ENCODE measurements at places on chromosomes 11 and 22.

DNA sequence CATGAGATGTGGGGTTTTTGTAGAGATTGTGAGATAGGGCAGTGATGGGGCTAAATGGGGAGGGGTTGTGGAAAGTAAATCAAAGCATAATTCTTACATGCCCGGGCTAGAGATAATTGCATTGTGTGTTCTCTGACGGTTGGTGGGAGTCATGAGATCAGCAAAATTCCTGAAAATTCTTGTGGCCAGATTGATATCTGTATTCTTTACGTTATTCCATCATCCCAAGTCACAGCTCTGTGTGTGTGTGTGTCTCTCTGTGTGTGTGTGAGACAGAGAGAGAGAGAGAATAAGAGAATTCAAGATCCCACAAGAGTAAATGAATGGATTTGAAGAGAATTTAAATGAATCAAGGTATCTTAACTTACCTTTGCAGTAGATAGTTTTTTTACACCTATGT lies 138.6 kb upstream of the ARHGAP20 start:
- DNase-seq = peak; percentile 60

DNA sequence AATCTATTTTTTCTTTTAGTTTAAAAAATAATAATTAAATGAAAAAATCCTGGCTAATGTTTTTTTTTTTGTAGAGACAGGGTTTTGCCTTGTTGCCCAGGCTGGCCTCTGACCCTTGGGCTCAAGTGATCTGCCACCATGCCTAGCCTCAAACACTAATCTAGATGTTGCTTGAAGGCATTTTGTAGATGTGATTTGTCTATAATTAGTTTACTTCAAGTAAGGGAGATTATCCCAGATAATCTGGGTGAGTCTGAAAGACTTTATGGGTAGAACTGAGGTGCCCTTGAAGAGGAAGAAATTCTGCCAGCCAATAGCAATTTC lies 38.6 kb upstream of the RBFOX2 start:
- no peak for DNase-seq

DNA sequence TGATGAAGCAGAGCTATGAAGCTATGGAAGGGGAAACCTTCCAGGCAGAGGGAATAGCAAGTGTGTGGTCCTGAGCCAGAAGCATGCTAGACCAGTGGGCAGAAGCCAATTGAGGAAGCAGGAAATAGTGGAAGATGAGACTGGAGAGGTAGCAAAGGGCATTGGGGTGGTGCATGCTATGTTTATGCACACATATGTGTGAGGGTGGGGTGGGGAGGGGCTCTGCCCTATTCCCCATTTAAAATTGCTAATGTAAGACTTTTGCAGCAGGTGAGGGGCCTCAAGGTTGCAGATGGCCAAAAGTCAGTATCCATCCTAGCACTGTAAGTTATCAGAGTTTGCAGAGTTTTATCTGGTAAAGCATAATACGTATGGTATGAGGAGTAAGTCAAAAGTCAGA lies 626.6 kb upstream of the KIRREL3 start:
- DNase-seq = no peak

DNA sequence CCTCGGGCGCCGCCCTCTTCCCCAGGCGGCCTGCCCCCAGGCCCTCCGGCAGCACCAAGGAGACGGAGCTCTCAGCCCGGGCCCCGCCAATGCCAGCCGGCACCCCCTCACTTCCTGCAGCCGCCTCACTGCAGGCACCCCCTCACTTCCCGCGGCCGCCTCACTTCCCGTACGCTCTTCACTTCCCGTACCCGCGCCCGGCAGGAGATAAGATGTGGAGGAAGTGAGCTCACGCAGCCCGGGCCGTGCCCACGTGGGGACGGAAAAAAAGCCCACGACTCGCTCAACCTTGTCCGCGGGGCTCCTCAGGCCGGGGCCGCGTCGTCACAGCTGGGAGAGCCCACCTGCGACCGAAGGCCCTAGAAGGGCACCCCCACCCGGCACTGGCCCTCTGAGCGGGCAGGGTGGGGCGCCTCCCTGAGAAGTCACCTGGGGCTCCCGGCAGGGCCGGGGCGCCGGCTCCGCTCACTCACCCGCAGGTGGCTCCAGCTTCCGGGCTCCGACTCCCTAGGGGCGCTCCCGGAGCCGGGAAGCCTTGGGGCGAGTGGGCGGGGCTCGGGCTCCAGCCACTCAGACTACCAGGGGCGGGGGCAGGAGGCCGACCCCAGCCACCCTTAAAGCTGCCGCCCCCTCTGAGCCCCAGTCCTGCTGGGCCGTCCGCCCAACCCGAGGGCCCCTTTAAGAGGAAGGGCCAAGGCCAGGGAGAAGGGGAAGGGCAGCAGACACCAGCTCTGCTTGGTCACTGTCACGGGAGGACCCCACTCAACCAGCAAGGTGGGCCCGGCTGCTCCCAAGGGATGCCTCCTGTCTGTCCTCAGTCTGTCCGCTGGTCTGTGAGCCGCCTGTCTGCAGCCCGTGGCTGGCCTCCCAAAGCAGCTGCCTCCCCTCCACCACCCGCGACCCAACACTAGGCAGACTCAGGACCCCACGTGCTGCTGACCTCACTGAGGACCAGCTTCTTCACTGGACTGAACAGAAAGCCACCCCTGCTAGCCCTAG lies 31.4 kb downstream of the PISD start:
- peak; percentile 71 for DNase-seq

DNA sequence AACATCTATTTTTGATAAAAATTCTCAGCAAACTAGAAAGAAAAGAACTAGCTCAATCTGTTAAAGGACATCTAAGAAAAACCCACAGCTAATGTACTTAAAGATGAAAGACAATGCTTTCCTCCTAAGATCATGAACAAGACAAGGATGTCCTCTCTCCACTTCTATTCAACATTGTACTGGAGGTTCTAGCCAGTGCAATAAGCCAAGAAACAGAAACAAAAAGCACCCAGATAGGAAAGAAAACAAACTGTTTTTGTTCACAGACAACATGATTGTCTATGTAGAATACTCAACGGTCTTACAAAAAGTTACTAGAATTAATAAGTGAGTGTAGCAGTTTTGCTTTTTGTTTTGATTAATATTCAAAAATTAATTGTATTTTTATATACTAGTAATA lies 7.8 kb downstream of the CD3D start:
- DNase-seq = no peak

DNA sequence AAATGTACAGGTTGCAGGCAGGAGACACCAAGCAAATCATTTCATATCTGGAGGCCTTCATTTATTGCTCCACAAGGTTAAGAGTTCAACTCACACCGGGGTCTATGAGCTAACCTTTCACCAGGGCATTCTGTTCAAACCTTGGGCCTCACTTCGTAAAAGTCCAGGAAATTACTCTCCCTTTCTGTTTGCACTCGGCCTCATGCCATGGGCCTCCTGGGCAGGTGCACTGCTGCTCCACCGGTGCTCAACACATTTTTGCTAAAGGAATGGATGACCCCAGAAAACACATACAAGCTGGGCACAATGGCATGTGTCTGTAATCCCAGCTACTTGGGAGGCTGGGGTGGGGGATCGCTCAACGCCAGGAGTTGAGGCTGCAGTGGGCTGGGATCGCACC lies 16.6 kb upstream of the RRP7A start:
- DNase-seq = no peak

GRCh38 chr11:117009905-117010605 lies 88.2 kb downstream of the SIK3 start:
- no peak for DNase-seq

GRCh38 chr11:122024278-122024677 lies 91.7 kb downstream of the BLID start:
- DNase-seq = no peak

GRCh38 chr11:132944569-132944944 lies 587.7 kb downstream of the OPCML start:
- DNase-seq = no peak

GRCh38 chr11:45098929-45099328 lies 47.5 kb upstream of the PRDM11 start:
- no peak for DNase-seq

- peak; percentile 41 for DNase-seq
These were observed 49.8 kb downstream of the PACSIN2 start for GRCh38 chr22:42964994-42965699.

- DNase-seq = peak; percentile 53
These were observed 2.8 kb downstream of the USH1C start for GRCh38 chr11:17541330-17541885.

DNA sequence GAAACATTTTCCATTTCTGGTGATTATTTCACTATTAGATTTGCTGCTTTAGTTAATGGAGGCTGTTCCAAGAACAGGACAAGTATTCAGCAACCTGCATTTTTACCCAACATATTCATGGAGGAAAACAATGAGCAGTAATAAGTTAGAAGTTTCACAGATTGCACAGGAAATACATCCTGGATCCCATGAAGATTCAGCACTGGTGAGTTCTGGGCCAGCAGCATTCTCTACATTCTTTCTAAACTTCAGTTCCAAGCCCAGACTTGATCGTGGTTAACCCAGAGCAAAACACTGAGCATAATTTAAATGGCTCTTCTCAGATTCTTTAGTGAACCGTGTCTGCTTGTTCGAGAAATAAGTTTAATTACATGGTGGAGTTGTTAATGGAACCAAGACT lies 3.8 kb downstream of the FJX1 start:
- DNase-seq = peak; percentile 84

DNA sequence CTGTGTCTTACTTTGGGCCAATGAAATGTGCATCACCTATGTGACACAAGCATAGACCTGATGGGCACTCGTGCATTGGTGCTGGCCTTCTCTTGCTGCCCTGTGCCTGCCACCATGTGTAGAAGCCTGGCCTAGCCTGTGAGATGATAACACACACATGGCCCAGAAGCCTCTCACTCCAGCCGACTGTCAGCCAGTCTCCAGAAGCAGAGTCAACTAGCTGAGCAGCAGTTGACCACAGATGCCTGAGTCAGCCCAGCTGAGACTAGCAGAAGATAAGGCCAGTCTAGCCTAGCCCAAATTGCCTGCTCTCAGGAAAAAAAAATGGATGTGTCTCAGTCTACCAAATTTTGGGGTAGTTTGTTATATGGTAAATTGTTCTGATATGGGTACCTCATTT lies 46.2 kb downstream of the CSNK2A3 start:
- DNase-seq = no peak

DNA sequence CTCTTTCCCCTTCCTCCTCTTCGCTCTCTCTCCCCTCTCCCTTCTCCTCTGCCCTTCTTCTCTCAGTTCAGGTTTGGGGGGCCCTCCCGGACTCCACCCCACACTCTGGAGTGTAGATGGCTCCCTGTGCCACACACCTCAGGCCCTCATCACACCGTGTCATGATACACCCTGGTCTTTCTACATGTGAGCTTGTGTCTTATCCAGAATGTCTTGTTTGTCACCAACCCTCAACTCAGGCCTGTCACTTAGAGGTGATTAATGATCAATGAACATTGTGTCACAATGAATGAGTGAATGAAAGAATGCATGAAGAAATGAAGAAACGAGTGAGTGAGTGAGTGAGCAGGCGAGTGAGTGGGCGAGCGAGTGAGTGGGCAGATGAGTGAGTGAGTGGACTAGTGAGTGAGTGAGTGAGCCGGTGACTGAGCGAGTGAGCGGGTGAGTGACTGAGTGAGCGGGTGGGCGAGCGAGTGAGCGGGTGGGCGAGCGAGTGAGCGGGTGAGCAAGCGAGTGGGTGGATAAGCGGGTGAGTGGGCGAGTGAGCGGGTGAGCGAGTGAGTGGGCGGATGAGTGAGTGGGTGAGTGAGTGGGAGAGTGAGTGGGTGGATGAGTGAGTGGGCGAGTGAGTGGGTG lies 33.8 kb downstream of the CAPN1 start:
- no peak for DNase-seq

DNA sequence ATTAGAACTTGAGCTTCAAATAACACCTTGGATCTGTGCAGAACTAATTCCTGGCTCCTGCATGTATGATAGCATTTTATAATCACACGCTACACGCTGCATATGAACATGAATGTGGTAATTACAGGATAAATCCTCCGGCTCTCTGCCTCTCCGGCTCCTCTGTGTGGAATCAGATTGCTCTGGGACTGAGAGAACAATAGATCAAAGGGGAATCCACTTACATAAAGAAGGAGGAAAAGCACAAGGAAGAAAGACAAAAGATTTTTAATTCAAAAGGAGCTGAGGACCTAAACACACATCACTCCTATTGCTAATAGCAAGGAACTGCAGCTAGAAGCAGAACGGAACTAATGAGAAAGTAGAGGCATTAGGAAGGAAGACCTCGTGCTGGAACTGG lies 240.9 kb downstream of the NTM start:
- DNase-seq = no peak

DNA sequence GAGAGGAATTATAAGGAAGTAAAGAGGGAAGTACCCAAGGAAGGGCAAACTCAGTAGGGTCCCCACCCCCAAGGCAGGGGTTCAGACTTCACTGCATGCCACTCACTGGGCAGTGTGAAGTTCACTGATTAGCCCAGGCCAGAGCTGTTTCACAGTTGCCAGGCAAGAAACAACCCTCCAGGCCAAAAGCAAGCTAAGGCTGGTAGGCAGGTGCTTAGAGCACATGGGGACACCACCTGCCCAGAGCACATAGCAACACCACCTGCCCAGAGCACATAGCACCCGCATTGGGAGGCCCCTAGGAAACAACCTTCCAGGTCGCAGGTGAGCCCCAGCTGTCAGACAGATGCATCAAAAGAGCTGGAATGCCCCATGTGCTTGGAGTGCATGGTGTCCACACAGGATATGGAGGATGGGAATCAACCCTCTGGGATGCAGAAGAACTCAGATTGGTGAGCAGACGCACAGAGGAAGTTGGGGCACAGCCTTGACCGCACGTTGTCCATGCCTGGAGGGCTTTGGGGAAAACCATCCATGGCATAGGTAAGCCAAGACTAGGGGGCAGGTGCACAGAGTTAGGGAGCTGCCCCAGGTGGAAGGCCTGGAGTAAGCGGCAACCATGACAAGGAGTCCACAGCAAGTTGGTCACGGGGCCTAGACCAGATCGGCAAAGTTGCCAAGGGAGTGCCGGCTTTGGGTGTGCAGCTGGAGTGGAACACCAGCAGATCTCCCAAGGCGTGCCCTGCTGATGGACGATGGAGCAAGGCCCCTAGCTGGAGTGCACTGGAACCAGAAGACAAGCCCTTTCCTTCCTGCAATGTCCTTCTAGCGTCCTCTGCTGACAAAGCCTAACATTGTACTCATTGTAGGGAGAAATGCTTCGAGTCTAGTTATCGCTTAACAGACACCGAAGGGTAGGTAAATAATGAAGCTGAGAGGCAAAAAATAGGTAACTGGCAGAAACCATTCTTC lies 7.8 kb upstream of the TMEM216 start:
- no peak for DNase-seq

DNA sequence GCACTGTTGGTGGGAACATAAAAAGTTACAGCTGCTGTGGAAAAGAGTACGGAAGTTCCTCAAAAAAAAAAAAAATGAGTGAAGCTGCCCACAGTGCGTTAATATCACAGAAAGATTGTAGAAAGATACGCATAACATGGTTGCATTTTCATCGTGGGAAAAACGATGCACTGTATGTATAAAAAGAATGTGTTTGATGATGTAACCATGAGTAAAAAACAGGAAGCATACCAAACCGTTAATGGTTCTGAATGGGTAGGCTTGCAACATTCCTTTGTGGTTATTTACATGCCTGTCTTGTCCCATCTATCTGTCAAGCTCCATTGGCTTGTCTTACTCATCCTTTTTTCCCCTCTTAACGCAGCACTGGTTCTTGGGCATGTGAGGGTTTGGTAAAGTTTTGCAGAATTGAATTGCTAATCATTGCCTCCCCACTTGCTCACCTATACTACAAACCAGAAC lies 33.8 kb upstream of the DKK3 start:
- DNase-seq = peak; percentile 97
